ENCODE measurements at places on chromosomes 16 and 17. TPM values are rescaled to one million over a fixed set of nuclear protein-coding genes. Genes with fewer than 3 reads are reported as not detected.

The FOXL1 gene
- 13.0 TPM for total RNA-seq

GRCh38 chr16:11698271-11698689, 30.0 kb downstream of the SNN start:
- peak; percentile 27 for DNase-seq

GRCh38 chr16:212999-213398, 16.2 kb downstream of the LUC7L start:
- DNase-seq, result no peak

GRCh38 chr17:9887508-9887907, 17.6 kb downstream of the RCVRN start:
- no peak for DNase-seq

DNA sequence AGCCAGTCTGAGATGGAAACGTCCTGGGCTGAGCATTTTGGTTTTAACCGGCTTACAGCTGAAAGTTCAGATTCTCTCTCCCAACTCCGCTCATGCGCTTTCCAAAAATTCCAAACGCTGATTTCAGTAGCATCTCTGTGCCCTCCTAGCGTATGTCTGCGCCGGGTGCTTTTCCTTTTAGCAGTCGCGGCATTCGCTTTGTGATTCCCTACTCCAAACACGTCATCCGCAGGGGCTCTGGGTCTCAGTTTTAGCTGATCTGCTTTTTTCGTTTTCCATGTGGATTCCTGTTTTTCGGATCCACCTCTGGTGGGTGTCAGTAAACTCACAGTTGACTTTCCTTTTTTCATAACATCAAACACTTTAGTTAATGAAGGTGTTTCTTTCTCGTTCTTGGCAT, 22.1 kb upstream of the TVP23A start:
- DNase-seq, result no peak

GRCh38 chr17:81277421-81277820, 17.7 kb downstream of the SLC38A10 start:
- no peak for DNase-seq

The ENPP7 gene
- total RNA-seq, result not detected

DNA sequence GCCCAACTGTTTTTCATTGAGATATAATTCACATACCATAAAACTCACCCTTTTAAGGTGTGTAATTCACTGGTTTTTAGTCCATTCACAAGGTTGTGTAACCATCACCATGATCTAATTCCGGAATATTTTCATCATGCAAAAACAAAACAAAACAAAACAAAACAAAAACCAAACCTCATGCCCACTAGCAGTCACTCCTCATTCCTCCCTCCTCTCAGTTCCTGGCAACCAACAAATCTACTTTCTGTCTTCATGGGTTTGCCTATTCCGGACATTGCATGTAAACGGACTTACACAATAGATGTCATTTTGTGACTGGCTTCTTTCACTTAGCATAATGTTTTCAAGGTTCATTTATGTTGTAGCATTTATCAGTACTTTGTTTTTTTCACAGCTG, 4.5 kb upstream of the NOD2 start:
- DNase-seq, result no peak

GRCh38 chr16:5024632-5025031, 9.1 kb downstream of the NAGPA start:
- peak; percentile 31 for DNase-seq

DNA sequence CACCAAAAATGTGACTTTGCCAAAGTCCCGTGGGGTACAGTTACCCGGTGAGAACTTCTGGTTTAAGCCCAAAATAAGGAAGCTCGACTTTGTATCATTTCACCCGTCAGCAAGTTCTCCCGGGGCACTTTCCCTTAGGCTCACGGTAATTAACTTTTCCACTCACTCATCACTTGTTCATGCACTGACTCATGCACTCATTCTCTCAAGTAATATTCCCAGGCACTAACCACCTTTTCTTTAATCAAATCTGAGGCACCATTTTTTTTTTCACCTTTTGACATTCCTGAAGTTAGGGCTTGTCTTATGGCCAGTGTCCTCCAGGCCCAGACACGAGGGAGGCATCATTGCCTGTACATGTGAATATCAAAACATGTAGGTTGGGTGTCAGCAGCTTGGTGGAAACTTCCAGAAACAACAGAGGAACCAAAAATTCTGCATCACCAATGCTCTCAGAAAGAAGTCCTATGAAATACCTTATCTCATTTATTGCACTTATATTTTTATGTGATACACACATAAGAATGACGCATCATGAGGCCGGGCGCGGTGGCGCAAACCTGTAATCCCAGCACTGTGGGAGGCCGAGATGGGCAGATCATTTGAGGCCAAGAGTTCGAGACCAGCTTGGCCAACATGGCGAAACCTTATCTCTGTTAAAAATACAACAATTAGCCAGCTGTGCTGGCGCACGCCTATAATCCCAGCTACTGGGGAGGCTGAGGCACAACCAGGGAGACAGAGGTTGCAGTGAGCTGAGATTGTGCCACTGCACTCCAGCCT, 36.1 kb upstream of the ATP2C2 start:
- DNase-seq, result peak; percentile 61

- no peak for DNase-seq
Observed at GRCh38 chr17:63735691-63736090, 5.9 kb downstream of the STRADA start.

- peak; percentile 26 for DNase-seq
Observed at GRCh38 chr16:58501242-58502131, 1.5 kb downstream of the NDRG4 start.

The NXPH3 gene
- 1.4 TPM for total RNA-seq

The DHX58 gene
- total RNA-seq, result 11.6 TPM

The WFIKKN2 gene
- total RNA-seq, result not detected

GRCh38 chr16:86495756-86496261, 14.5 kb upstream of the FOXF1 start:
- no peak for DNase-seq

- no peak for DNase-seq
Observed at GRCh38 chr16:89965447-89966225, 17.1 kb downstream of the DEF8 start.

DNA sequence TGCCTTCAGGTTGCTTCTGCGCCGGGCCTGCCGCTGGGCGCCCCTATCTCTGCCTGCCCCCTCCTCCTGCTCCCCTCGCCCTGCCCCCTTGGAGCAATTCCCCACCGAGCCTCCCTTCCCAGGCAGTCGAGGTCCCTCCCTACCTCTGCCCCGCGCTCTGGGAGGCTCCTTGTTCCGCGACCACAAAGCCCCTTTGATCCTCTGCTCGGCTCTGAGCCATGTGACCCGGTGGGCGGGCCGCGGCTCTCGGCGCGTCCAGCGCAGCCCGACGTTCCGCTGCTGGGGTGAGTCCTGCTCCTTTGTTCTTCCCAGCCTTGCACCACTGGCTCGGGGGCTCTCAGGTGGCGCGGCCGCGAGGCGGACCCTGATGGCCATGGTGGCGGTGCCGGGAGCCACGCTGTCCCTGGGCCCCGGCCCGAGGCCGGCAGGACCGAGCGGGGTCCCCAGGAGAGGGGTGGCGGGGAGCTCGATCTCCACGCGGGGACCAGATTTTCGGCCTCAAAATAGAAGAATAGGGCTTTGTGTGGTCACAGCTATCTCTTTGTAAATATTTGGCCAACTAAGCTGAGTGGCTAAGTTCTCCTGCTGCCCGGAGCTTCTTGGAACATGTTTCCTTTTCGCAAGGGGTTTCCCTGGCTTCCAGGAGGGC, 310.6 kb downstream of the SEC14L1 start:
- peak; percentile 78 for DNase-seq

DNA sequence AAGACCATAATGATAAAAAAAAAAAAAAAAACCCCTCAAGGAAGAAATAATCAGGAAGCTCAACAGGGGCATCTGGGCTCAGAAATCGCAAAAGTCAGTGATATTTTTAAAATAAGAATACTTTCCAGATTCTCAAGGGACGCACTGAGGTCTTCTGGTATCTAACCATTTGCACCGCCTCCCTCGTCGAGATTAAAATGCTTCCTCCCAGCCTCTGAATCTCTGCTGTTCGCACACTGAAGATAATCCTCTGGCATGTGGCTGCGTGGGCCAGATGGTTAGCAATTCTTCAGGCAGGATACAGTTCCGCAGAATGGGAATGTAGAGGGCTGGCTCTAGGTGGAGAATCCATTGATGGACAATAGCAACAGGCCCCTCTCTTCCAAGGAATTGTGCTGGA, 211.7 kb upstream of the CDH5 start:
- DNase-seq, result no peak

The RTN4RL1 gene
- total RNA-seq, result 0.22 TPM

DNA sequence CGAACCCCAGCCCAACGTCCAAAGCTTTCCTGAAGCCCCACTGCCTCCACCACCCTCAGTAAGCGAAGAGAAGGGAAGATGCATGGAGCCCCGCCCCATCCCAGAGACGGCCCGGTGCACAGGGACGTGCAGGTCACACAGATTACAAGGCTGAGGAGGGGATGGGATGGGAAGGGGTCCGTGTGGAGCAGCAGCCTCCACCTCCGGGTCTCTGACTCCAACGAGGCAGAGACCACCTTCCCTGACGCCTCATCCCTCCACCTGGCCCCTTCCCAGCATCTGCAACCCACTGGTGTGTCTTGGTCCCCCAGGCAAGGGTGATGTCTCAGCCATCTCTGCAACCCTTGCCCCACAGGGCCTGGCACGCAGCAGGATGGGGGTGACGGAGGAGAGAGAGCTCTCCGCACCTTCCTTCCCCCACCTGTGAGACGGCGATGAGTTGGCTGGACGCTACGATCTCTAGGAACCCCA, 58.5 kb downstream of the TBC1D16 start:
- DNase-seq, result no peak

The TEKT1 gene
- total RNA-seq, result not detected

DNA sequence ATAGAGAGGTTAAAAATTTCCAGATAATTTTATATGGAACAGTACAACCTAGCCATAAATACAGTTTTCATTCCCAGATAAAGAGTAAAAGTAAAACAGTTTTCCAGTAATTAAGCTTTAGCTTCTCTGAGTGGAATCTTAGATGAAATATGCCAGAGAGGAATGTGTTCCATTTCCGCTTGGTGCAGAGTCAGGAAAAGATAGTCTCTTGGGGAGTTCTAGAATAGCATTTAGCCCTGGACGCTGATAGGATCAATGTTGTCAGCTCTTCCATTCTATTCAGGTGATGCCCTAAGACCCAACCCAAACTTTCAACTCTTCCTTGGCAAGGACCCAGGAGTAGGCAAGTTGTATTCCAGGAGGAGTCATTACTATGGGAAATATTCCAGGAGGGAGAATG, 30.9 kb upstream of the ABCA3 start:
- no peak for DNase-seq

The DHRS7C gene
- not detected for total RNA-seq

The CCL4L2 gene
- total RNA-seq, result not detected

DNA sequence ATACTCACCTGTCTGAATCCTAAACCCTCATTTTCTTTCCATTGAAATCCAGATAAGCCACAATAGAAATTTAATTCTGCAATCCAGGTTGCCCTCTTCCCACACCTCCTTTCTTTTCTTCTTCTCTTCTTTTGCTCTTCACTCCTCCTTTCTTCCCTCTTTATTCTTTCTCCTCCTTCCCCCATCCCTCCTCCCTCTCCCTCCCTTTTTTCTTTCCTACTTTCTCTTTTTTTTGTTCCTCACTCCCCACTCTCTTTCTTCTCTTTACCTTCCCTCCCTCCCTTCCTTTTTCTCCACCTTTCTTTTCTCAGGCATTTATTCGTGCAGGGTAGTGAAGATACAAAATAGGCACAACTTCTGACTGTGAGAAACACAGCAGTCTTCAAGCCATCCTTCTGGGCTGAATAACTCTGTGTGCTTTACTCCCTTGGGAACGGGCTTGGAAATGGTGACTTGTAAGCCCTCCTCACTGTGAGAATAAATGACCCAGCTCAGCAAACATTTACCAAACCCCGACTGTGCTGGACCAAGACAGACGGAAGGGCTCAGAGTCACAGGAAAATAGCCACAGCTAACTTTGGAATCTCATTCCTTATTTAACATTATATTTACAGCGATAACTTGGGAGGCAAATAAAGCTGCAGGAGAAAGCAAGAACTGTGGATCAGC, 140.8 kb downstream of the HAPSTR1 start:
- no peak for DNase-seq

- DNase-seq, result no peak
Observed at GRCh38 chr17:42130310-42130936, 7.8 kb downstream of the HSPB9 start.

The PIRT gene
- not detected for total RNA-seq

GRCh38 chr16:3771513-3771912, 54.2 kb upstream of the TRAP1 start:
- peak; percentile 48 for DNase-seq

All from GM23248 (cell line).